Activated CD4-positive, alpha-beta T cell treated with anti-CD3 and anti-CD28 coated beads for 36 hours (primary cell): ENCODE measurements at places on chromosomes 7 and 10. TPM values are rescaled to one million over a fixed set of nuclear protein-coding genes. Genes with fewer than 3 reads are reported as not detected.

DNA sequence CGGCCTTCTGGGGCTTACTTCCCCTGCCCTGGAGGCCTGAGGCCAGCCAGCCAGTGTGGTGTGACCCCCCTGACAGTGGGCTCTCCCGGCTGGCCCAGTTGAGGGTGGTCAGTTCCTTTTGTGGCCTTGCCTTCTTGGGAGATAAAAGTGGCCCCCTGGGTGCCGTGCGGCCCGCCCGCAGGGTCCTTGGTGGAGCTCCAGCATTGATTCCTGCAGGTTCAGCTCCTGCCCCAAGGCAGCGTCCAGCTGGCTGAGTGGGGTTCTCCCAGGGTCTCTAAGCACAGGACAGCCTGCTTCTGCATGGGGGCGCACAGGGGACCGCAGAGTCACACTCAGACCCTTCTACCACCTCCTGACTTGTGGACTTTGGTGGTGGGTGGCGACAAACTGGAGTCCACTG, 62.1 kb downstream of the CUX1 start:
- H3K27ac ChIP-seq: no peak overlapping the region
- peaks cover 24% of the 10 kb centered on the region for H3K4me1 ChIP-seq
- H3K4me3 ChIP-seq: no peak overlapping the region
- H3K27me3 ChIP-seq: no peaks in the 10 kb centered on the region
- DNase-seq: no peak
- H3K36me3 ChIP-seq: no peaks in the 10 kb centered on the region

DNA sequence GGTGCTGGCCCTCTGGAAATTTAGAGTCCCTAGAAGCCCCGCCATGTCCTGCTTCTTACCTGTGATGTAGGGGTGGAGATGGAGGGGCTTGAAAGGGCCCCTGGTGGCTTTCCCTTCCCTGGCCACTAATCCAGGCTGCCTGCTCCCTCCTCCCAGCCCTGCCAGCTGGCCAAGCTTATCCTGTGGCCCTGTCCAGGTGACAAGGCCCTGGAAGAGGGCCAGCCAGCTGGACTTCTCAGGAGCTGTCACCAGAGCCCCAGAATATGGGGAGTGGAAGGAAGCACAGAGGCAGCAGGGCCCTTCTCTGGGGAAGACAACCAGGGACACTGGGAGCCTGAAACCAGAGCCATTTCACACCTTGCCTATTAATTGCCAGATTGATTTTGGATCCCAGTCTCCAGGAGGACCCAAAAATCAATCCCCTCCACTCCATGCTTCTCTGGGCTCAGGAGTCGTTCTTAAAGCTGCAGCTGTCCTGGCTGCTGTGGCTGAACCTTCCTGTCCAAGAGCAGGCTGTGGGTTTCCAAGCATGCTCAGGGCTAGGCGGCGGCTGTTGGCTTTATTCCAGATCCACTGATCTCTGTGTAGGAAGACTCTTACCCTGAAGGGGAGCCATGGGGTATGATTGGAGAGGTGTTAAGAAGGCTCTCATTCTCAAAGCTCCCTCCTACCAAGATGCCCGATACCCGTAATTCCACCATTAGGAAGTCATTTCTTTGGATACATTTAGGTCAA, 52.6 kb upstream of the PCBD1 start:
- no peak overlapping the region for H3K27ac ChIP-seq
- H3K36me3 ChIP-seq: no peaks in the 10 kb centered on the region
- H3K27me3 ChIP-seq: no peaks in the 10 kb centered on the region
- DNase-seq: no peak

DNA sequence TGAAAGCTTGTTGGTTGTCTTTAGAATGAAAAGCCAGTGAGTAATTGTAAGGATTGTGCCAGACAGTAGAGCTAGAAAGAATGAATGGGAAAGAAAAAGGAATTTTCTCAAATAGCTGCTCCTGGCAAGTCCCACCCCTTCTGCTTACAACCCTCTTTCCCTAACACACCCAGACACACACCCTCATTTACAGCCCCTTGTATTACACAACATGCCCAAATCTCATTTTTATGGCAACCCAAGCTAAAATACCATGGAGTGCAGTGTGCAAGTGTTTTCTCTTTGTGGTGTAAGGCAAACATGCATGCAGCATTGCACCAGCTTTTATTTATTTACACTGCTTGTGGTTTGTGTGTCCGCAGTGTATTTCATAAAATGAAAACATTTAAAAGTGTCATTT, 1.5 kb downstream of the PRKAR2B start:
- H3K4me1 ChIP-seq: peaks cover 12% of the 10 kb centered on the region
- DNase-seq: no peak
- H3K27me3 ChIP-seq: peaks cover 34% of the 10 kb centered on the region
- H3K27ac ChIP-seq: no peak overlapping the region
- H3K4me3 ChIP-seq: peak overlapping the region; percentile 69

The GSDME gene
- 6.2 TPM for total RNA-seq

The HKDC1 gene
- total RNA-seq: 0.30 TPM

DNA sequence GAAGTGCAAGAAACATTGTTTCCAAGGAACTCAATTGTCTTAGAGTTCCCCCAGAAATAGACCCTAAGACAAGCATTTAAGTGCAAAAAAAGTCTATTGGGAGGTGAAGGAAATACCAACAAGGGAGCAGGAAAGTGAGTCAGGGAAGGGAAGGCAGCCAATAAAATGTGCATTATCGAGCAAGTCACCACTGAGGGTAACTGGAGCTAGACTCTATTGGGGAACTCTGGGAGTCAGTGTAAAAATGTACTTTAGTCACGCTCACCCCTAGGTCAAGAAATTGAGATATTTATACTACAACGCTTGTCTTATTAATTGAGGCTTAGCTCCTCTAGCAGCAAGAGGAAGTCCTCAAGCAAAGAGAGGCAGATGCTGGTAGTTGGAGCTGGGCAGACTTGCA, 137.7 kb downstream of the RTKN2 start:
- no peak for DNase-seq
- peaks cover 6% of the 10 kb centered on the region for H3K36me3 ChIP-seq
- no peak overlapping the region for H3K4me3 ChIP-seq
- no peak overlapping the region for H3K27ac ChIP-seq
- peaks cover 9% of the 10 kb centered on the region for H3K4me1 ChIP-seq
- H3K27me3 ChIP-seq: no peaks in the 10 kb centered on the region

DNA sequence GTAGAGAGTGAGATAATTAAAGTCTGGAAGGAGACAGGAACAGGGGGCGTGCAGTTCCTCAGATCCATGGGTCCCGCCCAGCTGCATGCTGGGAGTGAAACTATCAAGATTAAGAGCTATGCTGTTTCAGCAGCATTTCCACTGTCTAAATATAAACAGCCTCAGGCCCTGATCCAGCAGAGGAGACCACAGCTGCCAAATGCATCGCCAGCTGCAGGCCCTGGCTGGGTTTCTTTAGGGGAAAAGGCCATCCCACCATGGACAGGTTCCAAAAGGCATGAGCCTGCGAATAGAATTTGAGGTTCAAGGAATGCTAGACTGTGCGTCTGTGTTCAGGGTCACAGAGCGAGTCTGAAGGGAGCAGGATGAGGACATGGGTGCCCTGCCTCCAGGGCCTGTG, 411.4 kb downstream of the PAXIP1 start:
- H3K27ac ChIP-seq: no peak overlapping the region
- H3K4me1 ChIP-seq: no peaks in the 10 kb centered on the region
- no peak for DNase-seq
- H3K36me3 ChIP-seq: no peaks in the 10 kb centered on the region

The AKR1C4 gene
- not detected for total RNA-seq

The ELN gene
- not detected for total RNA-seq

GRCh38 chr7:50553973-50554372, 11.2 kb downstream of the DDC start:
- no peaks in the 10 kb centered on the region for H3K36me3 ChIP-seq
- H3K4me1 ChIP-seq: no peaks in the 10 kb centered on the region
- no peak for DNase-seq
- H3K27ac ChIP-seq: no peak overlapping the region
- H3K4me3 ChIP-seq: no peak overlapping the region

The EBF3 gene
- not detected for total RNA-seq

GRCh38 chr10:55305285-55305684, 504.3 kb upstream of the PCDH15 start:
- no peaks in the 10 kb centered on the region for H3K4me1 ChIP-seq
- no peak overlapping the region for H3K4me3 ChIP-seq
- no peak for DNase-seq
- H3K27me3 ChIP-seq: no peaks in the 10 kb centered on the region
- no peaks in the 10 kb centered on the region for H3K36me3 ChIP-seq

The GIMAP6 gene
- total RNA-seq: 21.6 TPM

DNA sequence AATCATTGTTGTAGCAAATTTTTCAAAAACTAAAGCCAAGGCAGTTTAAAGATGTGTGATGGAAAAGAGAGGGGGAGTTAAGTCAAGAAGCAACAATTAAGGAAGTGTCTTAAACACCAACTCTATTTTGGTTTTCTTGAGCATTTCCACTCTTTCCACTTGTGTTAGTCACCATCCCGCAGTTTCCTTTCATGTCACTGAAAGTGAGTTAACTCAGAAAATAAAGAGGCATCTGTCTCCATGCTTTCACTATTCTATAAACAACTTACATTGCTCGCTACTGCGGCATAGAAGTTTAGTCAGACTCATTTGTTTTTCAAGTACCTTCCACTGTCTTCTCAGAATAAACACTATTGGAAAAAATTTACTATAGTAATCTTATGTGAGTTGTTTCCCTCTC, 284.9 kb upstream of the SEMA3D start:
- peaks cover 7% of the 10 kb centered on the region for H3K4me1 ChIP-seq
- peak; percentile 16 for DNase-seq
- no peaks in the 10 kb centered on the region for H3K36me3 ChIP-seq

The TSPAN12 gene
- not detected for total RNA-seq

- H3K4me1 ChIP-seq: no peaks in the 10 kb centered on the region
- no peak overlapping the region for H3K27ac ChIP-seq
- no peaks in the 10 kb centered on the region for H3K36me3 ChIP-seq
- no peak for DNase-seq
- H3K27me3 ChIP-seq: peaks cover 2% of the 10 kb centered on the region
- no peak overlapping the region for H3K4me3 ChIP-seq
Observed at GRCh38 chr7:491292-491957, 28.2 kb downstream of the PDGFA start.

The PLA2G12B gene
- total RNA-seq: not detected

GRCh38 chr7:4842319-4843064, 19.3 kb downstream of the PAPOLB start:
- H3K27me3 ChIP-seq: peaks cover 14% of the 10 kb centered on the region
- H3K4me1 ChIP-seq: no peaks in the 10 kb centered on the region
- no peak overlapping the region for H3K27ac ChIP-seq
- H3K4me3 ChIP-seq: no peak overlapping the region
- DNase-seq: no peak

The MAP3K8 gene
- 19.9 TPM for total RNA-seq

GRCh38 chr7:116799916-116800315, 62.5 kb upstream of the CAPZA2 start:
- no peak overlapping the region for H3K4me3 ChIP-seq
- H3K27me3 ChIP-seq: peaks cover 5% of the 10 kb centered on the region
- DNase-seq: no peak
- no peaks in the 10 kb centered on the region for H3K36me3 ChIP-seq
- no peak overlapping the region for H3K27ac ChIP-seq

DNA sequence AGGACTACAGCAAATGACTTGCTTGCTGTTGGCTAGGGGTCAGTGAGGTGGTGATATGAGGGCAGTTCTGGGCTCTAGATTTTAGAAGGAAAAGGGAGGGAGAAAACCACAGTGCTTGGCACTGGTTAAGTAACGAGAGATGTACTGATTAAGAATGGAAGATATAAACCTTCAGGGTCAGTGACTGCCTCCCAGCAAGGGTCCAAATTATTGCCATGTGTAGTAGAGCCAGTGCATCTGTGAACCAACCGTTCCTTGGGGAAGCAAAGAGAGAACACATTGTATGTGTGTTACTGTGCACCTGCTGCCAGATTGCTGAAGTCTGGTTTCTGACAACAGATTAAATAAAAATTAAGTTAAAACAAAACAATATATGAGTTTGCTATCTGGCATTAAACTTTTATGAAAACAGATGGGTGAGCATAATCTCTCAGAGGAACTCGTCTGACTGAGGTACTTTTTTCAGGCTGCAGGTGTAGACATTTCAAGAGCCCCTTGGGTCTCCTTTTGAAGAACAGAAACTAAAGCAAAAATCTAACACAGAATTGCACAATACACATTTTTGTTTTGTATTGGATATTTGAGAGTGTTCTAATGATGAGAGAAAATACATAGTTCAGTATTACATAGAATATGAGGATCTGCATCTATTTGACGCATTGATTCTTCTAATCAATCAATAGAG, 1120.6 kb downstream of the SORCS3 start:
- H3K27me3 ChIP-seq: no peaks in the 10 kb centered on the region
- DNase-seq: no peak
- no peak overlapping the region for H3K4me3 ChIP-seq
- no peak overlapping the region for H3K27ac ChIP-seq
- H3K36me3 ChIP-seq: no peaks in the 10 kb centered on the region
- H3K4me1 ChIP-seq: no peaks in the 10 kb centered on the region

The ANKRD30A gene
- not detected for total RNA-seq

- DNase-seq: no peak
- H3K27me3 ChIP-seq: no peaks in the 10 kb centered on the region
- no peaks in the 10 kb centered on the region for H3K36me3 ChIP-seq
- no peaks in the 10 kb centered on the region for H3K4me1 ChIP-seq
Observed at GRCh38 chr10:7098160-7098762, 312.6 kb downstream of the SFMBT2 start.

The FEZF1 gene
- total RNA-seq: not detected

GRCh38 chr7:12569673-12570072, 847 bp upstream of the SCIN start:
- H3K27ac ChIP-seq: no peak overlapping the region
- no peak for DNase-seq

DNA sequence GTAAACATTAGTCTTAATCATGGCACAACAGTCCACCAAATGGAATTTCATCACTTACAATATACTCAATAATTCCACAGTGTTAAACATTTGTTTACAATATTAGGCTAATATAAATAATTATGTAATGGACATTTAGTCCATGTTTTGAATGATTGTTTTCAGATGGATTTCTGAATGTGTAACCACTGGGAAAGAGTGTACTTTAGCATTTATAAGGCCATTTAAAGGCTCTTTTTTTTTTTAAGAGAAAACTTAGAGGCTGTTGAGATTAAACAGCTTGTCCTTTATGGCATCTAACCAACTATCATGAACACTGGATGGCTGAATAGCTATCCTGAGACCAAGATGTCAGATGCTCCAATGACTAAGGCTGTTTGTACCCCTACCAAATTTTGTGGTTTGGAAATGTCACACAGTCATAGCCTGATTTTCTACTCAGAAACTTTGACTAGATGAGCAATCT, 248.3 kb upstream of the GLI3 start:
- no peaks in the 10 kb centered on the region for H3K36me3 ChIP-seq
- no peak overlapping the region for H3K27ac ChIP-seq
- H3K27me3 ChIP-seq: peaks cover 13% of the 10 kb centered on the region
- DNase-seq: no peak
- H3K4me1 ChIP-seq: no peaks in the 10 kb centered on the region
- H3K4me3 ChIP-seq: no peak overlapping the region

The LIPN gene
- total RNA-seq: not detected

GRCh38 chr7:75880242-75880641, 1.4 kb downstream of the RHBDD2 start:
- H3K27ac ChIP-seq: peak overlapping the region; percentile 97
- H3K4me1 ChIP-seq: peaks cover 34% of the 10 kb centered on the region
- DNase-seq: no peak
- peak overlapping the region; percentile 100 for H3K4me3 ChIP-seq

GRCh38 chr7:154167051-154167450, 114.9 kb downstream of the DPP6 start:
- H3K4me3 ChIP-seq: no peak overlapping the region
- H3K27me3 ChIP-seq: no peaks in the 10 kb centered on the region
- H3K27ac ChIP-seq: no peak overlapping the region
